ENCODE measurements at places on chromosomes 1 and 21.

GRCh38 chr1:172898866-172899265 lies 151.9 kb downstream of the TNFSF18 start:
- no peak for DNase-seq

DNA sequence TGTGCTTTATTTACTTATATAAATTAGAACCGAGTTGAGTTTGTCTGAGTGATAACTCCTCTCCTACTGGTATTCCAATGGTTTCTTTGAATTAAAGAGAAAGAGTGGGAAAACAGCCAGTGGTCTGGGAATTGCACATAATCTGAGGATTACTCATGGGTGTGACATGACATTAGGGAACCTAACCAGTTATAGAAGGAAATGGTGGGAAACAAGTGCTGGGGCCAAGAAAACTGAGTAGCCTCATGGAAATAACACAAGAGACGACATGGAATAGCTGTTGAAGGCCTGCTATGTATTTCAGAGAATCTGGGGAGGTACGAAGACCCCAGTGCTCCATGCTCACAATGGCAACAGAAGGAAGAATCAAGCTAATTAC lies 41.8 kb upstream of the LRRC52 start:
- DNase-seq: no peak

GRCh38 chr1:156371553-156372264 lies 2.7 kb downstream of the RHBG start:
- DNase-seq: no peak

DNA sequence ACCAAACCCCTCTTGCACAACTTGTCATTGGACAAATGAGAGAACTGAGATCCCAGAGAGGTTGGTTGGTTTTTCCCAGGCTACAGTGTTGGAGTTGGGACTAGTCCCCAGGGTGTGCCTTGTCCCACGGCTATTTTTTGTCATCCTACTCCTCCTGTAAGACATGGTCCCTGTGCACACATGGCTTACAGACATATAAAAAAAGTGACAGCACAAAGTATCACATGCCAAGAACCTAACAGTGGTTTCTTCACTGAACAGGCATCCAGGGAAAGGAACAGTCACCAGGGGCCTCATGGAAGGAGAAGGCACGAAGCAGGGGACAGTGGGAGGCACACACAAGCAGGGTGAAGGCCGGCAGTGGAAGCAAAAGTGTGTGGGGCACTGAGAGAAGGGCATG lies 36.5 kb downstream of the SERBP1 start:
- no peak for DNase-seq

GRCh38 chr1:214510477-214510876 lies 40.9 kb downstream of the PTPN14 start:
- DNase-seq: no peak

DNA sequence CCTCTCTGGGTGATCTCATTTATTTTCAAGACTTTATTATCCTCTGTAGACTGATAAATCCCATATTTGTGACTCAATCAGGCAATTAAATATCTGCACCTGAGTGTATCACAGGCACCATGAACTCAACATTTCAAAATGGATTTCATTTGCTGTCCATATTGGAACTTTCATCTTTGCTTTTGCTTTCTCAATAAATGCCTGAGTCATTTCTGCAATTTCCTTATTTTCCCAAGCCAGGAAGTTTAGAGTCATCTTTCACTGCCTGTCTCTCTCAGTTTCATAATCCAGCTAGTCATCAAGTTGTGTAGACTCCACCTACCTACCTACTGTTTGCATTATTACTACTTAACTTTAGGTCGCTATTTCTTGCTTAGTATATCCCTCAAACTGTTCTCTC lies 540.9 kb downstream of the LMO4 start:
- DNase-seq: no peak

DNA sequence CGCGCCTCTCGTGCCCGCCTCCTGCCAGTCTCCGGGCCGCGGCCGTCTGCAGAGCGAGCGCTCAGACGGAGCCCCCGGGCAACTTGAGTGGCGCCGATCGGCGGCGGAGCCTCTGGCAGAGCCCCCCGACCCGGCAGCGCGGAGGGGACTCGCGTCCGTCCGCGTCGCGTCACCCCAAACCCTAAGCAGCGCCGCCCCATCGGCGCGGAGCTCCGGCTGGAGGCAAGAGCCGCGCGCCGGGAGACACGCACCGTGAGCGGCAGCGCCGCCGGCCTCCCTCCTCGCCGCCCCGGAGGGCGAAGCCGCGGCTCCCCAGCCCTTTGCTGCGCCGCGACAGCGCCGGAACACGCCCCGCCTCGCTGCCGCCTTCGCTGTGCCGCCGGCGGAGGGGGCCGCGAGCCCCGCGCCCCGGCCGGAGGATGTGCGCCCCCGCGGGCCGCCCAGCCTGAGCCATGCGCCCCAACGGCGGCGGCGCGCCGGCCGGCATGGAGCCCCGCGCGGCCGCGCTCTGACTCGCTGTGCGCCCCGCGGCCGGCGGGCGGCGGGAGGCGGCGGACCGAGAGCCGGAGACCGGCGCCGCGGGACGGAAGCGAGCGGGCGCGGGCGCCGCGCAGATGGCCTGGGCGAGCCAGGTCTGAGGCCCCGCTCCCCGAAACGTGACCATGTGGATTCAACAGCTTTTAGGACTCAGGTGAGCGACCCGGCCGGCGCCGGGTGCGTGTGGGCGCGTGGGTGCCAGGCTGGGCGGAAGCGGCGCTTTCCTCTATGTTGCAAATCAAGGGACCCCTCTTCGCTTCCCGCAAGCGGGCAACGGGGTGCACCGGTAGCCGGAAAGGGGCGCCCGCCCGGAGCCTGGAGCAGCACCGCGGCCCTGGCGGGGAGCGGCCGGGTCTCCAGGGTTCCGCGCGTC lies 610 bp downstream of the AJAP1 start:
- no peak for DNase-seq

- no peak for DNase-seq
These were observed 1.2 kb downstream of the MFN2 start for GRCh38 chr1:11981378-11982009.

GRCh38 chr1:197444755-197445154 lies 176.7 kb downstream of the CRB1 start:
- DNase-seq: no peak

DNA sequence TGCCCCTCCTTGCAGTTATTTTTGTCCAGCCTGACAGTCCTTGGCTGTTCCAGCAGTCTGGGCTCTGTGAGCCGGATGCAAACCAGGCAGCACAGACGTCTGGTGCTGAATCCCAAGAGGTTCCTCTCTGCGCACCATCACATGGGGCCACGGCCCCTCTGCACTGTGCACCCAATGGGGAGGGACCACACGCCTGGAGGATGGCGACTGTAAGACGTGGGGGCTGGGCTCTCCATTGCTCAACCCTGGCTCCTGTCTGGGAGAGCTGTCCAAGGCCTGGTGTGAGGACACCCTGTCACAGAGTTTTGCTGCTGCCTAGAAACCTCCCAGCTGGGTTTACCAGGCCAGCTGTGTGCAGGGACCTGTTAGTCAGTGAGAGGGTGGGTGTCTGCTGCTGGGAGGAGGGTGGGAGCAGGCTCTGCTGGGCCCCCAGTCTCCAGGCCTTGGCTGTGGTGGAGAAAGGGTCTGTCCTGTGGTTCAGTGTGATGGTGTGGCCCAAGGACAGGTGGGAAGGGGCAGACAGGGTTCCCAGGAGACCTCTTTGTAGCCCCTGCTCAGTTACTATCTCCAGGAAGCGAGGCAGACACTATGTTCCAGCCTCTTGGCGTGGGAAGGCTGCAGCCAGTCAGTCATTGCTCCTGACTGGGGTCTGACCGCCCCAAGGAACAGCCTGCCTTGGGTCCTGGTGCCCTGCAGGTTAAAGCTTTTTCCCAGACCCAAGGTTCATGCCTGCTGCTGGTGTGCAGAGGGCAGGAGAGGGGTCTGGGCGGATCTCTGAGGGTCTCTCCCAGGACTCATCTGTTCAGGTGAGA lies 13.8 kb downstream of the HEYL start:
- DNase-seq: no peak

- no peak for DNase-seq
These were observed 9.8 kb upstream of the OLFML2B start for GRCh38 chr1:162033428-162033827.

DNA sequence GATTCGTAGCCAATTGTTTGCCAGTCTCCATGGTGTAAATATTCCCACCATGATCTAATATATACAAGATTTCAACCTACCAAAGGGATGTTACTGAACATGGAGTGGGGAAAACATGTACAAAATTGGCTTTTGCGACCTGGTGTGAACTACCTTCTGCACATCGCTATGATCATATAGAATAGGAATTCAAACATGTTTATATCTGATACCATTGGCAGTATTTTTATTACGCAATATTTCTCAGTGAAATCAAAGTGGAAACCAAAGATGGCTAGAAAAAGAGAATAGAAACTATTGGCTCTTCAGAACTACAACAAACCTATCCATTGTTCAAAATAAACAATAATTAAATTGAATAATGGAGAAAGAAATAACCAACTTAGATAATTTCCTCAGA lies 285.1 kb downstream of the TPR start:
- no peak for DNase-seq

GRCh38 chr1:116971965-116972673 lies 29.4 kb upstream of the CD101 start:
- no peak for DNase-seq

DNA sequence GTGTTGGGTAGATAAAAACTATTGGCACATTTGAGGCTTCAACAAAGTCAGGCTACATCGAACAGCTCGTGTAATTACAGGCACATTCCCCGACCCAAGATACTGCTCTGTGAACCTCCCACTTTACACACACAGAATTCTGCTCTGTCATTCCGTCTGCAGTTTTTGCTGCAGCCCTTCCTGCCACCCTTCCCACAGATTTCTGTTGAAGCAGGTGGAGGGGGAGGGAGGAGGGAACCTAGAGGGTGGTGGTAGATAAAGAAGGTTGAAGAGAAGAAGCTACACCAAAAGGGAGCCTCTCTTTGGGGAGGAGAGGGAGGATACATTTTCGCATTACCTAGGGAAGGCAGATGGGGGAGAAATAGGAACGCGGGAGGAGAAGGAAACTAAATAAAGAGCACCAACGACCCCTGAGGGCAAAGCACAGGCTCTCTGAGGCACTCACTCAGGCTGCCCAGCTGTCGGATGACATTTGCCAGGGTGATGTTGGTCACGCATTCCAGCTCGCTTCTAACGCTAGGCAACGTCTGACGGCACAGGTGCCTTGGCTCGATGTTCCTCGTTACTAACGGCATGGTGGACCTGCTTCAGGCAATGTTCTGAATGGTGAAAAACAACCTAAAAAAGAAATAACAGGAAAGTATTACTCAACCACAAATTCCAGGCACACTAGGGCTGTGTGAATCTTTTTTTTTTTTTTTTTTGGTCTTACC lies 36.0 kb downstream of the GPR3 start:
- DNase-seq: no peak

DNA sequence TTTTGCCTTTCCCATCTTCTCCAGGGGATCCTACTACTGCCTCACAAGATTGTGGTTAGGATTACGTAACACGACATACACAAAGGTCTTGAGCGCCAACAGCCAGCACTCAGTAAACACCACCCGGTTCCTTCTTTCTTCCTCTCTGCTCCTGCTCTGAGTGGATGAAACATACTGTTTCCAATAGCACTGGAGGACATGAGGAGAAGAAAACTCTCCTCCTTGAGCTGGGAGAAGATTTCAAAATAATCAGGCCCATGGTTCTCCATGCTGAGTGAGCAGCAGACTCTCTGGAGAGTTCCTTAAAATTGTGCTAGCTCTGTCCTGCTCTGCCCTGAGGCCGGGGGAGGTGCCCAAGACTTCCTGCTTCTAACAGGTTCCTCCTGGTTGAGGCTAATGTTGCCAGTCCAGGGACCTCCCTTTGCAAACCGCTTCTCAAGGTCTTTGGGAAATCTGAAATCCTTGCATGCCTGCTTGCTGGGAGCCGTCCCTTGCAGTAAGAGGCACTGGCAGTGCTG lies 29.4 kb upstream of the MX1 start:
- no peak for DNase-seq

DNA sequence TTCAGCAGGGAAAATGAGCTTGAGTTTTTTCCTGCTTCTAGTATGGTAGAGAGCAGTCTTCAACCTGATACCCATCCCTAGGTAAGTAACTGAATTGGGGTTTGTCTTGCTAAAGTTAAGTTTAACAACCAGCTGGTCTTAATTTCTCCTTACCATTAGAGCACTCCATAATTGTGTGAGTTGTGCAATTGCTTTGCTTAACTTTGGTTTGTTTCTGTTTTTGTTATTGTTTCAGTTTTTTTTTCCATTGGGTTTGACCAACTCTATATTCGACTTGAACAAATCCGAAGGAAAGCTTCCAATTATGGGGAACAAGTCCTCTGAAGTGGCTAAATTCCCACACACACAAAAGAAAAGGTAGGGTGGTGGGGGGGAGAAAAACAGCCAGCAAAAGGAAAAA lies 641.1 kb downstream of the PLA2G4A start:
- DNase-seq: no peak

DNA sequence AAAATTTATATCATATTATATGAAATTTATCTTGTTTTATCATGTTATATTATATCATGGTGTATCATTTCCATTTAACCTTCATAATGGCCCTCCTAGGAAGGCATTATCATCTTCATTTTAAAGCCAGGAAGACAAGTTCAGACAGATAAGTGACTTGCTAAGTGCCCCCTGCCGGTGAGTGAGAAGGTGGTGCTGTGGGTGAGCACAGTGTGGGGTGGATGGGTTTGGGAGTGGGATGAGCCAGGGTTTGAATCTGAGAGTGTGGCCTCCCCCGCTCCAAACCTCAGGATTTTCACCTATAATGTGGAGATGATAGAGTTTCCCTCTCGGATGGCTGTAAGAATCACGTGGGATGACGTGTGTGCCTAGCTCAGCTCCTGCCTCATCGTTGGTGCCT lies 108.7 kb upstream of the IGSF21 start:
- no peak for DNase-seq

DNA sequence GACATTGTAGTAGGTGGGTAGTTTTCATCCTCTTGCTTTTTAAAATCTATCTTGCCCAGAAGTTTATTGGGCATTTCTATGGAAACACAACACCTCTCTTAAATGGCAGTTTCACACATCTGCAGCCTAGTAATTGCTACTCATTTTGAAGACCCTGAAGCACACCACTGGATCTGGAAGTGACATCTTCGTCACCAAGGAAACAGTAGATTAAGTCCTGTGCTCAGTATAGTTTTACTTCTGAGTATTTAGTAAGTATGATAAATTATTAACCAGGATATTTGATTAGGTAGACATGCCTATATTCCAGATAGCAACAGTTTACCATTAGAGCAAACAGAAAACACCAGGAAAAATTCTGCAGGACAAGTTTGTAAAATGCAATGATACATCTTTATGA lies 48.7 kb downstream of the UCK2 start:
- DNase-seq: no peak

GRCh38 chr1:226568077-226568831 lies 19.7 kb downstream of the STUM start:
- DNase-seq: no peak
